ENCODE measurements at places on chromosomes 3 and 15.
A peak's percentile ranks its signal among the peaks of the same experiment; 100 is the strongest.

DNA sequence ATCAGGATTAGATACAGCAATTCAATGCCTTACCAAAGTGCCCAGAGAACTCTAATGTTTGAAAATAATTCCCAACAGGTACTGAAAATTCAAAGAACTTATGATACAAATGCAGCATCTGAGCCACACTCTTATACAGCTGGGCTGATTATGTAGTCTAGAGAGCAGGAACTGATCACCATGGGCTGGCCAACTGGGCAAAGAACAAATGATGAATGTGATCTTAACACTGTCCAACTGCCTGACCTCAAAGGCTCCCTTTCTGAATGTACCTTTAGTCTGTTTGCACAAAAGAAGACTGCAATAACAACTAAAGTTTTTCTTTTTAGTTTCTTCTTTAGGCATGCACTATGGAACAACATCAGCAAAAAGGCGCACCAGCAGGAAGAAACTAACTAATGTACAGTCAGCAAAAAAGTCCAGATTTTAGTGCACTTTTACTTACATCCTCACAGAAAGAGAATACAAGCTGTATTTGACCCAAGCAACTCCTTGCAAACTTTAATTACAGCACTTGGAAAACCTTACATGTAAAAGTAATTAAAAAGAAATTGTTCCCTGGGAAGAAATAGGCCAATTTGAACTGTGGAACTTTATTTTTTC is 1095.1 kb downstream of the IGSF11 start:
- DNase-seq: no peak

DNA sequence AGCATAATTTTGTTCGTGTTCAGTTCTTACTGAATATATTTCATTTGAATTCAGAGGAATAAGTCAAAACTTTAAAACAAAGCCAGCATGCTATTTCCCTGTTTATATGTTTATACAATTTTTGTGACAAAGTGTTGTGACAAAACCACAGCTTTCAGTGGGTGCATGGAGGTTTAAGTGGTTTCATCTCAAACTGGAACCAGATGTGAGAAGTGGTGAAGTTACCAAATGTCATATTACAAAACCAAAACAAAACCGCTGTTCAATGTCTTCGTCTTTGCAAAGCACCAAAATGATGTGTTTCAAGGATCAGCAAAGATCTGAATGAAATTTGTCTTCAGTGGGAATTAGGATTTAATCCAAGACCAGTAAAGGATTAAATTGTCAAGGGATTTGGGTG is 59.3 kb upstream of the OSTN start:
- DNase-seq: no peak

DNA sequence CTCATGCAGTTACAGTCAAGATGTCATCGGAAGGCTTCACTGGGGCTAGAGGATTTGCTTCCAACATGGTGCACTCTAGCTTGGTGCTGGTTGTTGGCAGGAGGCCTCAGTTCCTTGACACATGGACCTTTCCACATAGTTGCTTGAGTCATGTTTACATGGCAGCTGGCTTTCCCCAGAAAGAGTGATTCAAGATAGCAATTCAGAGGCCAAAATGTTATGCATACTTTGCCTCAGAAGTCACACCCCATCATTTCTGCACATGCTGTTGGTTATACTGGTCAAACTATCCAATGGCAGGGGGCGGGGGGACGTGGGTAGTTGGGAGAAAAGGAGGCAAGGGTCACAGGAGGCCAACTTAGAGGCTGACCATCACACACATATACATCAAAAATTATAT is 58.7 kb downstream of the FOXB1 start:
- no peak for DNase-seq

GRCh38 chr3:131299836-131300235 is 81.7 kb upstream of the NUDT16 start:
- DNase-seq: no peak

DNA sequence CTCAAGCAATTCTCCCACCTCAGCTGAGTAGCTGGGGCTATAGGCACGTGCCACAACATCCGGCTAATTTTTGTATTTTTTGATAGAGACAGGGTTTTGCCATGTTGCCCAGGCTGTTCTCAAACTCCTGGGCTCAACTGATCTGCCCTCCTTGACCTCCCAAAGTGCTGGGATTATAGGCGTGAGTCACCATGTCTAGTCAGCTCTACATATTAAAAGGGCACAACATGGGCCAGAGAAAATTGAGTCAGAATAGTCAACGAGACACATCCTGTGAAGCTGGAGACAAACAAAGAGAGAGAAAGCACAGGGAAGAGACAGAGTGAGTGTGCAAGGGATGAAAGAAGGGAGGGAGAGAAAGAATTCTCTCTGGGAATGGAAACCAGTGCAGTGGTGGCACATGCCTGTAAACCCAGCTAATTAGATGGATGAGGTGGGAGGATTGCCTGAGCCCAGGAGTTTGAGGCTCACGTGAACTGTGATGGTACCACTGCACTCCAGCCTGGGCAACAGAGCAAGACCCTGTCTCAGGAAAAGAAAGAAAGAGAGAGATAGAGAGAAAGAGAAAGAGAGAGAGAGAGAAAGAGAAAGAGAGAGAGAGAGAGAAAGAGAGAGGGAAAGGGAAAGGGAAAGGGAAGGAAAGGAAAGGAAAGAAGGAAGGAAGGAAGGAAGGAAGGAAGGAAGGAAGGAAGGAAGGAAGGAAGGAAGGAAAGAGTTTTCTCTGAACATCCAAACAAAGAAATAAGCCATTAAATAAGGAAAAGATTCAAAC is 107.2 kb upstream of the SLC25A36 start:
- no peak for DNase-seq

DNA sequence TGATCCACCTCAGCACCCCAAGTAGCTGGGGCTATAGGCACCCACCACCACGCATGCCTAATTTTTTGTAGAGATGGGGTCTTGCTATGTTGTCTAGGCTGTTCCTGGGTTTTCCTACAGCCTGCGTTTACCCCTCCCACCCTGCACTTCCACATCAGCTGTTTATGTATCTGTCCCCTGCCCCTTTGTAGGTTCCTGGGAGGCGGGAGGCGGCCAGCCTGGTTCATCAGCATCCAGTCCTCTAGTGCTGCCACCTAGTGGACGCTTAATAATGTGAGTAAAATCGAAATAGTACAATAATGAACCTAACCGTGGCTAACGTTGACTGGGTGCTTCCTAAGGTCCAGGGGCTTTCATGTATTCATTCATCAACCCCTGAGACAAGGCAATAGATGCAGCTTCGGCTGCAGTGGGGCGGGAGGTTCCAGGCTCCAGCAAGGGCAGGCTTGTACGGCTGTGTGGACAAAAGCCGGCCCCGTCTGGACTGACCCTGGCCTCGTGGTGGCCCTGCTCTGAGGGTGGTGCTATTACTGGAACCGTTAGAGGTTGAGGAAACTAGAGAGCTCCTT is 1.2 kb upstream of the LCTL start:
- DNase-seq: peak; percentile 29

- DNase-seq: no peak
These were observed 112.2 kb downstream of the DCLK3 start for GRCh38 chr3:36652104-36652503.

DNA sequence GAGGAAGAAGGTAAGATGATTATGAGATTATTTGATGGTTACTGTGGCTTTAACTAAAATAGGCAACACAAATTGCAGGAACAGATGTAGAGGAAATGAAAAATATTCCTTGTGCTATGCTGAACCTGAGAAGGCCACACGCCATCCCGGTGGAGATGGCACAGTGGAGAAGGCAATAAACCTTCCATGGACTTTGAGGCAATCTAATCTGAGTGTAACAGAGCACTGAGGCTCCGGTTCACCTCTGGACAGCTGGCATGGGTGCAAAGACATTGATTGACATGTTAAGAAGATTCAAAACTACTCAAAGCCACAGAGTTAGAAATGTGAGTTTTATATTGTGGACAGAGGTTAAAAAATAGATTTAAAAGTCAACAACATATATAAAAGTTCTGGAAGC is 535.7 kb downstream of the AGBL1 start:
- DNase-seq: no peak

- DNase-seq: no peak
These were observed 20.9 kb downstream of the PSTPIP1 start for GRCh38 chr15:77015646-77016320.

- no peak for DNase-seq
These were observed 92.7 kb downstream of the ASB7 start for GRCh38 chr15:100695048-100695447.

DNA sequence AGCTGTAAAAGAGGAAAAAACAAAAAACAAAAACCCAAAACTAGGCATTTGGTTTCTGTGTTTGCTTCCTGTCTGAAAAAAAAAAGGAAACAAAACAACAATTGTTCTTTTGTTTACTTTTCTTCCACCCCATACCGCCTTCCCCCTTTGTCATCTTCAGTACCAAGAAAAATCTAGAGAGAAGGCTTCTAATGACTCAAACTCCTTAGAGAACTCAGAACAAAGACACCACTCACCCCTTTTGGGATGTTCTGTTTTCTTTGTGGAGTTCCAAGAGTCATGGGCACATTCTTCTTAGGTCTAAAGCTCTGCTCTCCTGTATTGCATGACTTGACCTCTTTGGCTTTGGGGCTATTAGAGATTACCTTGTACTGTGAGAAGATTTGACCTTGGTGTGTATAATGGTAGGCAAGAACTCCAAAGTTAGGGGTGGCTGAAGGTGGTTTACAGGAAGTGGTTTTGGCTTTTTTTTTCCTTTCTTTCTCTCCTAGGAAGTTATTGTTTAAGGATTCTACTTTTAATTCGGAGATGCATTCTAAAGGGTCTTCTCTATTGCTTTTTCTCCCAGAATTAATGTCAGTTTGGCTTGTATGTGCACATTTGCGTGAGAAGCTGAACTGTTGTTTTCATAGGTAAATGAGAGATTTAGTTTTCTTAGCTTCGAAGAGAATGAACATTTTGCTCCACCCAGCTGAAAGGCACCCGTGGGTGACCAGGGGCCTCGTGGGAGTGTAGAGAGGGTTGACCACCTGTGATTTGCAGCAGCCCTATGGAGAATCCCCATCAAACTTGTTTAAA is 39.5 kb upstream of the ZBTB20 start:
- no peak for DNase-seq

- no peak for DNase-seq
These were observed 836.1 kb downstream of the NAALADL2 start for GRCh38 chr3:175695251-175695650.

GRCh38 chr3:100003609-100004503 is 110.4 kb downstream of the FILIP1L start:
- no peak for DNase-seq

GRCh38 chr3:115975353-115975752 is 352.0 kb downstream of the GAP43 start:
- no peak for DNase-seq

- DNase-seq: no peak
These were observed 37.9 kb upstream of the CTSH start for GRCh38 chr15:78982736-78983135.

DNA sequence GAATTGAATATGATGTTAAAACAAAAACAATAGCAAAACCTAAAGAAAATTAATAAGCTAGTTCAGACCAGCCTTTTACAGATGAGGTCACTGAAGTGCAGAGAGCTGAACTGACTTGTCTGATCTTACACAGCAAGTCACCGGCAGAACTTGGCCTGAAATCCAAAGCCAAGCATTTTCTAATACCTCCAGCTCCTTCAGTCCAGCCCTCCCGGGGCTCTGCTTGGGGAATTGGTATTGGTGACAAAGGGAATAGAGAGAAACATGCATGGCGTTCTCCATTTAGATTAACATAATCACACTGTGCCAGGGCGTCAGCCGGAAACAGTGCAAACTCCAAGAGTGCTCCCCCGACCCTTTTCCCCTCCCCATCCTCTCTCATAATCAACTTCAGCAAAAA is 14.1 kb upstream of the ZSCAN2 start:
- no peak for DNase-seq

DNA sequence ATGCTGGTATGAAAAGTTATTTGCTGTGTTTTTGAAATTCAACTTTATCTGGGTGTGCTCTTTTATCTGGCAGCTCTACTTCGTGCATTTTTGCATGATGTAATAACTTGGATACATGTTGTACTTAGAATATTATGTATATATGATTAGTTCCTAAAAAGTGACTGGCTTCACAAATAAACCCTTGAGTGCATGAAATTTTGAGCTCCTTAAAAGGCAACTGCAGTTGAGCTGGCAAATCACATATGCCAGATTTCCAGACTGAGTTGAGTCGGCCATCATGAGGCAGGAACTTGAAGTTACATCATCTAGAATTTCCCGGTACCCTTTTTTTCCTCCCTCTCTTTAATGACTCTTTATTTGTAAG is 162.5 kb downstream of the FNDC3B start:
- no peak for DNase-seq

DNA sequence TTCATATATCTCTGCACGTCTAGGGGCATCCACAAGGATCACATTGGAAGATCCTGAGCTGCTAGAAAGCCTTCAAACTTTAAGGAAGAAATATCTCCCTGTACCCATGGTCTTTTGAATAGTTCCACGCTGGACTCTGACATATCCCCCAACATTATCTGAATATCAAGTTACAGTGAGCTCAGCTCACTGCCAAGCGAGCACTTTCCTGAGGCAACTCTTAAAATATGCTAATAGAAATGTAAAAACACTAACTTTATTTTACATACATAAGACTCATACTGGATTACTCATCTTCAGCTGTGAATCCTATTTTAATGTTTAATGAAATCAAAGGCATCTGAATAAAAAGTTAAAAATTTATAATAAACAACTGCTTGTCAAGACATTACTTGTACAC is 420.2 kb upstream of the CCDC54 start:
- no peak for DNase-seq

GRCh38 chr3:13822871-13823585 is 56.8 kb downstream of the WNT7A start:
- DNase-seq: no peak

DNA sequence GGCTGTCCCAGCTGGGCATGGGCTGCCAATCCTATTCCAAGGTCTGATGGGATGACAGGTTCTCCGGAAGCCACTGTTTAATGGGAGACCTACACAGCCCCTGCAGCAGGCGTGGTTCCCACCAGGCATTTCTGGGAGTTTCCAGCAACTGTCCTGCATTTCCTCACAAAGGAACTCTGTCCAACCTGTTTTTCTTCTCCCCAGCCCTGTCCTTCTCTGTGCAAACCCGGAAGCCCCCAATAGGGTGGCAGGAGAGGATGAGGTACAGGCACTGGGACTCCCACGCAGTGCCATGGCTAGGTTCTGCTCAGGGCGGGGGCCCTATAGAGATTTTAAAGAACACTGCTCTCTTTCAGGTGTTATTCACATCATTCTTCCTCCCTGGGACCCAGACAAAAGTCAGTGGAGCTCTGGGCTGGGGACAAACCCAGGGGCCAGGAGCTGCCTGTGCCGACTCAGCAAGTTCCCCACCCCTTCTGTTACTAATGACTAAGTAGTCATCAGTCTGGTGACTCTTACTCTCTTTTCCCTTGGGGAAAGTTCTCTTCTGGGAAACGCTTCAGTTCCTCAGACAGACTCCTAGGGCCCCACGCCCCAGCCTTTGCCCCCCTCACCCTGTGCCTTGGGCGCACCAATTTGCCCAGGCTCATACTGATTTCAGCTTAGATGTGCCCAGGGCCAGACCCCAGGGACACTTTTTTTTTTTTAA is 97.7 kb downstream of the CD47 start:
- DNase-seq: no peak

Measured in NCI-H2029 treated with DMSO at 0.1 percent for 48 hours (cell line).